ENCODE measurements at places on chromosomes 7 and 10. TPM values are rescaled to one million over a fixed set of nuclear protein-coding genes. Genes with fewer than 3 reads are reported as not detected.

DNA sequence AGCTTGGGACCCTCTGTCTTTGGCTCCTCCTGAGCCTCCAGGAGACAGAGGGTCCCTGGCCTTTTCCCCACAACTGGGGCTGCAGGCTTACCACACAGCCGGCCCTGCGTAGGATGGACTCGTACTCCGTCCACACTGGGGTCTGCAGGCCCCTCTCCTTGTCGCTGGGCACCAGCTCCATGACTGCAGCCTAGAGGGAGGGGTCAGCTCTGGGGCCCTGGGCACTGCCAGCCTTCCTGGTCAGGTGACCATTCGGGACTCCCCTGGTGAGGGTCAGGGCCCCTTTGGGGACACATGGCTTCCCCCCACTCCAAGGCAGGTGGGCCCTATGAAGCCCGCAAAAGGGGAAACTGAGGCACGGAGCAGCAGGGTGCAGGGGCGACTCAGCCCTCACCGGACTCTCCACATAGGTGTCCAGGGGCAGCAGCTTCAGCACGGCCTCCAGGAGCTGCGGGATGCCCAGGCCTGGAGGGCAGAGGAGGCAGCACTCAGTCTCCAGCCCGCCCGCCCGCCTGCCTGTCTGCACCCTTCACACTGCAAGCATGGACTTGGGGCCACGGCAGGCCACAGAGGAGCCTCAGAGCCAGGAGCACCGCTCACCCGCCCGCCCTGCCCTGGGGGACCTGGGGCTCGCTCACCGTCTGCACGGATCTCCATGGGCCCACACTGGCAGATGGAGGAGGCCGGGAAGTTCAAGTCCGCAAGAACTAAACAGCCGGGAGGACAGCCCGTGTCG, 1.1 kb downstream of the FUOM start:
- DNase-seq = no peak

DNA sequence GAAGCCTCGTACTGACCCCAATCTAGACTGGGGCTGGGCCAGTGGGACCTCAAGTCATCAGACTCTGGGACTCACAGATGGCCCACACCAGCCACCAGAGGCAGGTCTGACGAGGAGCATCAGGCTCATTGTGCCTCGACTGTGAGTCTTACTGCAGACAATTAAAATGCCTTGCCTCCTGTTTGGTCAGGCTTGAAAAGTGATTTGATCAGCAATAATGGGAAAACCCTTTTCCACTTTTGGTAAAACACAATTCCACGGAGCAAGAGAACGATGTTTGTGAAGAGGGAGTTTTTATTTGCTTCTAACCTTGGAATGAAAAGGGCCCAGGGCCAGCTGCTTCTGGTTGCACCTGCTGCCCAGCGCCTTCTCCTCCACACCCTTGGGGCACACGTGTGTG, 43.9 kb downstream of the C10orf143 start:
- no peak for DNase-seq

The OR13A1 gene
- 0.09 TPM for polyA plus RNA-seq

- DNase-seq = no peak
These were observed 2.3 kb upstream of the CTTNBP2 start for GRCh38 chr7:117875566-117875965.

Measured in left lung (tissue), 14 donors.